ENCODE measurements at places on chromosomes 4 and X. TPM values are rescaled to one million over a fixed set of nuclear protein-coding genes. Genes with fewer than 3 reads are reported as not detected.

SSX4 gene
- total RNA-seq: not detected

GRCh38 chrX:10414862-10415261 lies 205.5 kb downstream of the MID1 start:
- H3K27ac ChIP-seq: no peak overlapping the region
- no peaks in the 10 kb centered on the region for H3K36me3 ChIP-seq
- DNase-seq: no peak
- H3K4me3 ChIP-seq: no peak overlapping the region
- H3K27me3 ChIP-seq: no peaks in the 10 kb centered on the region

EMCN gene
- total RNA-seq: 5.8 TPM

- H3K4me3 ChIP-seq: no peak overlapping the region
- no peak overlapping the region for H3K27ac ChIP-seq
- no peaks in the 10 kb centered on the region for H3K4me1 ChIP-seq
- no peaks in the 10 kb centered on the region for H3K27me3 ChIP-seq
- no peak for DNase-seq
- H3K36me3 ChIP-seq: no peaks in the 10 kb centered on the region
Measured at GRCh38 chr4:103292959-103293358, 94.8 kb upstream of the CENPE start.

QRFPR gene
- total RNA-seq: 3.5 TPM

FAM193A gene
- 15.8 TPM for total RNA-seq

DNA sequence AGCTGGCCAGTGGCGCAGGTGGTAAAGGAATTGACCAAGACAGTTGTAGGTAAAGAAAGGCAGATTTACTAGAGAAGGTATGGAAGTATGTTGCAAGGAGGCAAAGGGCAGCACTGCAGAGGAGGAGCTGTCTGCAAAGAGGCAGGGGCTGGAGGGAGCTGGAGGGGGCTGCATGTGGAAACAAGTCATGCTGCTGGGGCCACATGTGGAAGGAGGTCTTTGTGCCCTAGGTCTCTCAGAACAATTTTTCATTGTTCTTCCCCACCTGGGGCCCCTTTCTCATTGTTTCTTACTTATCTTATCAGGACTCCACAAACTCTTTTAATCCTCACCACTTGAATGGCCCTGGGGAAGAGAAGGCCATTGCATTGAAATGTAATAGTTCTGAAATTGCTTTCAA lies 144.8 kb upstream of the PLAC1 start:
- no peak overlapping the region for H3K27ac ChIP-seq
- H3K36me3 ChIP-seq: no peaks in the 10 kb centered on the region
- H3K27me3 ChIP-seq: no peaks in the 10 kb centered on the region

DNA sequence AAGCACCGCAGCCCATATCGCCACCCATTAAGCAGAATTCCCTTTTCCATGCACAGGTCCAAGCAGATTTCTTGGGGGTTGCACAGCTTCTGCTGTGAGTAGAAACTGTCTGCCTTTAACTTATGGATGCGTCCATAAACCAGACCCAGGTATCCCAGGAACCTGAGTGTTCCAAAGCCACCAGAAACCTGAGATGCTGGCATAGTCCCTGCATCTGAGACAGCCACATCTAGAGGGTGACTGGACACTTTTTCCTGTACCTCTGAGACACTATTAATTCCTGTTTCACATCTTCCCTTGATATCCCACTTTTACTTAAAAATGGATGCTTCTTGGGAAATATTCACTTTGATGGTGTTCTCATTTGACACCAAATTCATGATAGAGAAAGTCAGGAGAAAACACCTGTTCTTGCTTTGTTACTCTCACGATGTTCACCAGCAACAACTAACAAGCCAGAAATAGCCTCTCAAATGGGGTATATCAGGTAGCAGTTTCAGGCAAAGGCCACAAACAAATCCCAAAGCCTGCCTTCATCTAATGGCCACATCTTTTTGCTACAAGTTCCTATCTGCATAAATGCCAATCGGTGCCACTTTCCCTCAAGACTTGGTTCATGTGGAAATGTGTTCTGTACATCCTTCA lies 45.5 kb upstream of the PRDX4 start:
- H3K36me3 ChIP-seq: no peaks in the 10 kb centered on the region
- no peak overlapping the region for H3K27ac ChIP-seq
- no peaks in the 10 kb centered on the region for H3K4me1 ChIP-seq

Data from esophagus squamous epithelium (tissue), 5 donors.